ENCODE measurements at places on chromosomes 5 and 9.

- DNase-seq, result peak; percentile 27
These were observed at the start of gene RNF224 for GRCh38 chr9:137227054-137227852. TSS of gene RNF224 (plus strand) at chr9:137227502. CDS start at chr9:137228336, 834 bp downstream.

DNA sequence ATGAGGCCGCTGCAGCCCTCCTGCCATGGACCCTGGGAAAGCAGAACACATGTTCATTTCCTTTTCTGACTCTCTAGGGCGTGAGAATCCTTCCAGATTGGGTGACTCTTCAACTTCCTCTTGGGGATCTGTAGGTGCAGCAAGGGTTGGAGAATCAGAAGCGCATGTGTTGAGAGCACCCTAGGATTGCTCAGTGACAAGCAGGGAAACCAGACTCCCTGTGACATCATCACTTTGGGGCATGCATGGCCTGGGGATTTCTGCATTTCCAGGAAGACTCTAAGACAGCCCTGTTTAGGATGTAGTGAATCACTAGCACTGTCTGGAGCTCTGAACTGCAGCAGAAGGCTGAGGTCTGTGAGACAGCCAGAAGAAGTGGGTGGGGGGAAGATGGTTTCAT is 15.1 kb upstream of the LCP2 start:
- DNase-seq, result peak; percentile 24

DNA sequence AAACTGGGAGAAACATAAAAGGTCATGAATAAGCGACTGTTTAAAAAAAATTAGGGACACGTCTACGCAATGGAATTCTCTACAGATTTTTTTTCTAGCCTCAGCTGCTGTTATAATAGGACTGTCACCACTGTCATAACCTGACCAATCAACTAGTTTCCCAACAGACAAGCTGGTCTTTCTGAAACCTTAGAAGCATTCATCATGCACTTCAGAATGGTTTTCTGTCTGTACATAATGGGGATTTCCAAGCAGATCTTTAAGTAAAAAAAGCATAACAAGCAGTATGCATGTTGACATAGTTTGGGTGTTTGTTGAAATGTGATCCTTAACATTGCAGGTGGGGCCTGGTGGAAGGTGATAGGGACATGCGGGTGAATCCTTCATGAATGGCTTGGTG is 58.3 kb upstream of the SEMA6A start:
- DNase-seq, result no peak

- DNase-seq, result no peak
These were observed 78.5 kb downstream of the LMX1B start for GRCh38 chr9:126692041-126692758.

DNA sequence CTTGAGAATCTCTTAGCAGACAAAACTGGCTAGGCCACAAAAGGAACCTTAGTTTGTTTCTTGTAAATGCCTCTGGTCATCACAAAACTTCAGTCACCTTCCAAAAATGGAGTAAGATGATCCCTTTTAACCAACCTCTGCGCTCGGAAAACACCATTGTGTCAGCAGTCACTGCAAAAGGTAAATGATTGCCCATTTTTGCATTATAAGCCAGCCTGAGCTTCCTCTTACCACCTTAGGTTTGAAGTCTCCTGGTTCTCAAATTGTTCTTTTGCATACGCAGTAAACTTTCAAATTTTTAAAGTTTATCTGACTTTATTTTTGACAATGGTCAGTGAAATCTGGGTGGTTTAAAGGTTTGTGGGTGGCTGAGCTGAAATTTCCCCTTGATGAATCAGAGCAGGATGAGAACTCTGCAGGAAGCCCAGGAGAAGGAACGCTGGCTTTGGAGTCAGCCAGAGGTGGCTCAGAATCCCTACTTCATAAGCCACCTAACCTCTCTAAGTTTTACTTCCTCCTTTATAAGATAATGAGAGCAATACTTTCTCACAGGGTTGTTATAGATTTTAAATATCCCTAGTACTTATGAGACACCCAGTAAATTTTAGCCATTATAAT is 131.4 kb downstream of the MED10 start:
- no peak for DNase-seq

- DNase-seq, result peak; percentile 86
These were observed 1.3 kb upstream of the ITGA2 start for GRCh38 chr5:52987711-52988331.

- DNase-seq, result no peak
These were observed 3.1 kb upstream of the FBXL7 start for GRCh38 chr5:15496886-15497285.

GRCh38 chr5:117455236-117456233 is 880.9 kb upstream of the SEMA6A start:
- no peak for DNase-seq

GRCh38 chr9:127599550-127599891 is 12.6 kb upstream of the STXBP1 start:
- no peak for DNase-seq

- DNase-seq, result no peak
These were observed 268.1 kb downstream of the EFNA5 start for GRCh38 chr5:107402434-107403227.

DNA sequence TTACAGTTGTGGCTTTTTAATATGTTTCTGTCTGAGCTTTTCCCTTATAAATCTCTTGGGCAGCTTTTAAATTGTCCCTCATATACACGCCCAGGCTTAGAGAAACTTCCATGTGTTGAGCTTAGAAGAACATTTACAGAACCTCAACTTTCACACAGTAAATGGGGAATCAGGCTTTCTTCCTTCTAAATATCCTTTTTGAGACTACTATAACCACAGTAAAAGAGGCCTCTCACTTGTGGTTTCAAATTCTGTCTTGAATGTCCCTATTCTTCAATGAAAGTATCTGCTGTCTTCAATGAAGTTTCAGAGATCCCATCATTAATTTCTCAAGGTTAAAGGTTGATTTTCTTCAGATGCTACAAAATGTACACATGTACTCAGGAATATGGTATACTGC is 588.6 kb upstream of the DMAC1 start:
- no peak for DNase-seq

DNA sequence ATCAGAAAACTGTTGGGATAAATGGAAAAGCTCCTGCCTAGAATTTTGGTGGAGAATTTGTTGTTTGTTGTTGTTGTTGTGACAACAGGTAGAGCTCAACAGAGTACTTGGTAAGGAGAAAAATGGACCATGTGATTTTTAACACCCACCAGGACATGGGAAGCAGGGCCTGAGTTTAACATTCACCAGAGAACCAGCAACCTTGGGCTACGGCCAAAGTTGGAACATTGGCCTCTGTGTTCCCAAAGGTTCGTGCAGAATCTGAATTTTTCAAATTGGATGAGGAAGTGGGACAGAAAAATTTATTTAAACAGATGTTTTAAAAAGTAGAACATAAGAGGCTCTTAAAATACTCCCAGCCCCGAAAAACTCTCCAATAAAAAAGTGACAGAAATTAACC is 127.0 kb downstream of the GNA14 start:
- no peak for DNase-seq

DNA sequence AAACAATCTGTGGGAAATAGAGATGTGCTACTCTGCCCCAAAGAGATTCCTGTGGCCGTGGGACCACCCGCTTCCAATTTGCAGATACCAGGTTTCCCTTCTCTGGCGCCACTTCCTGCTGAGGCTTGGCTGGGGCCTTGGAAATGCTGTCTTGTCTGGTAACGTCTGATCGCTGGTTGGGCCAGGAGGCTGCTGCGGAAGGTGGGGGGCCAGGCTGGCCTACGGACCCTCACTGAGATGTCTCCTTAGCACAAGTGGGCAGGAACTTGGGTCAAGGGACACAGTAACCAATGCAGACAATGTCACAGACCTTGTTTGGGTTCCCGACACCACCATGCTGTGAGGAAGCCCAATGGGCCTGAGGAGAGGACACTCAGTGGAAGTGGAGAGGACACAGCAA is 31.7 kb upstream of the IRX4 start:
- DNase-seq, result no peak

- no peak for DNase-seq
These were observed 125.1 kb downstream of the CMYA5 start for GRCh38 chr5:79814699-79815098.

GRCh38 chr9:124024107-124024506 is 12.5 kb downstream of the LHX2 start:
- no peak for DNase-seq

GRCh38 chr9:10387282-10387681 is 225.5 kb downstream of the PTPRD start:
- DNase-seq, result no peak

DNA sequence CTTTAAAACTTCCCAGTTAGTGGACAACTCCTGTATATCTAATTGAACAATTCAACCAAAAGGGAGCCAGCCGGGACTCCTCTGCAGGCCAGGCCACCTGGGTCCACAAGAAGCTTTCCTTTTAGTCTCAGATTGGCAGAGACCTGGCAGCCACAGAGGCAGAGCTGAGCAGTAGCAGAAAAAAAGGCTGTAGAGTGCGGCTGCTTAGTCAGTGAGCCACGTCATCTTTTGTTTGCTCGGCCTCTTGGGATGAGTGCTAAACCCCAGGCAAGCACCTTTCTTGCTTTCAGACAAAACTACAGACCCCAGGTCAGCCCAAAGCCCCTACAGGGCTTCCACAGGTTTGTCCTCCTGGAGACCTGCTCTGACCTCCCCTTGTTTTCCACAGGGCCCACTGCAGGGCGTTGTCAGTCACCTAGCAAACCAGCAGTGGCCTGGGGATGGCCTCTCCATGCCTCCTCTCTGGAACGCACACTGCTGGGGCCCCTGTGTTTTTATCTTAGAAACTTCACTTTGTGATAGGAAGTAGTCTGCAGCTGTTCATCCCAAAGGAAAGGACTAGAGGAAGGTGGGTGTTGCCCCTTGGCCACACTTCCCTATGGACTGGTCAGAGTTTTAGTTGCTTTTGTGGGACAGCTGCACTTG is 49.9 kb downstream of the SHB start:
- DNase-seq, result peak; percentile 90

- no peak for DNase-seq
These were observed 10.1 kb downstream of the MACROH2A1 start for GRCh38 chr5:135388860-135389435.

- DNase-seq, result no peak
These were observed 494 bp downstream of the CDKN2AIPNL start for GRCh38 chr5:134411228-134411545.

GRCh38 chr5:77893225-77893860 is 117.2 kb upstream of the TBCA start:
- peak; percentile 97 for DNase-seq

DNA sequence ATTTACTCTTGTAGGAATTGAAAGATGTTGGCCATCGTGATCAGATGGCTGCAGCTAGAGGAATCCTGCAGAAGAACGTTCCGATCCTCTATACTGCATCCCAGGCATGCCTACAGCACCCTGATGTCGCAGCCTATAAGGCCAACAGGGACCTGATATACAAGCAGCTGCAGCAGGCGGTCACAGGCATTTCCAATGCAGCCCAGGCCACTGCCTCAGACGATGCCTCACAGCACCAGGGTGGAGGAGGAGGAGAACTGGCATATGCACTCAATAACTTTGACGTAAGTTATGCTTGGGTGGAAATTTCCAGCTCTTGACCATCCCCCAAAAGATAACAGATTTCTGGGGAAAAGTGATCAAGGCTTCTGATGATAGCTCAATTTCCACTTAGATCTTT is 50.6 kb downstream of the LRRTM2 start:
- DNase-seq, result no peak

GRCh38 chr5:179186801-179187200 is 126.6 kb downstream of the ZNF354C start:
- DNase-seq, result no peak

GRCh38 chr5:164934039-164934438 is 1428.6 kb downstream of the MAT2B start:
- no peak for DNase-seq

GRCh38 chr9:113186137-113186755 is 34.8 kb downstream of the FKBP15 start:
- no peak for DNase-seq

DNA sequence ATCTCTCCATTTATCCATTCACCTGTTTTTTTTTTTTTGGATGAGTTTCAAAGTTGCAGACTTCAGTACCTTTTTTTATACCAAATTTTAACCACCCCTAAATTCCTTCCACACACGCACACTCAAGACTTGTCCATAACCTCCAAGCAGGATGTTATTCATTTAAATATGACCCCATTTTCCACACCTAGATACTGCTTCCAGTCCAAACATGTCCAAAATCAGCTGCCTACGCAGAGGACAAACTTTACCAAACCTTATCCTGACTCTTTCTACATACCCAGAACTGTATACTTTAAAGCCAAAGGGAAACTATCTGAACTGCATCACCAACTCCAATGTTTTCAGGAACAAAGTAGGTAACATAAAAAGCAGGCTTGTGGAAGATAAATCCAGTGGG is 36.0 kb upstream of the FYB1 start:
- DNase-seq, result no peak

GRCh38 chr9:112384690-112385089 is 4.8 kb downstream of the HSDL2 start:
- no peak for DNase-seq

GRCh38 chr9:72478966-72479365 is 42.4 kb upstream of the TMC1 start:
- DNase-seq, result peak; percentile 57

DNA sequence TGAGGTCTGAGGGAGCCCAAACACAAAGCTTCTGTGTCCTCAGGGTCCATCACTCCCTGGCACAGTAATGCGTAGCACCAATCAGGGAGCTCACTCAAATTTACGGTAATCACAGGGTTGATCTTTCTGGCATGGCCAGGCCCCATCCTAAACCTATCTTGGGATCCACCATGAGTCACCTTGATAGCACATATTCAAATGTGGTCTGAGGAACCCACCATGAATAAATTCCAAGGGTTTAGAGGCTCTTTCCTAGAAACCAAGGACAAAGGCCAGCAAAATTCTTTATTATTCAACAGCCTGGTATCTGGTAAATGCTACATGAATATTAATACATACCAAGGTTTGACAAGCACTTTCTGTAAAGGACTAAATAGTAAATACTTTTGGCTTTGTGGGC is 254.5 kb downstream of the TLR4 start:
- no peak for DNase-seq

DNA sequence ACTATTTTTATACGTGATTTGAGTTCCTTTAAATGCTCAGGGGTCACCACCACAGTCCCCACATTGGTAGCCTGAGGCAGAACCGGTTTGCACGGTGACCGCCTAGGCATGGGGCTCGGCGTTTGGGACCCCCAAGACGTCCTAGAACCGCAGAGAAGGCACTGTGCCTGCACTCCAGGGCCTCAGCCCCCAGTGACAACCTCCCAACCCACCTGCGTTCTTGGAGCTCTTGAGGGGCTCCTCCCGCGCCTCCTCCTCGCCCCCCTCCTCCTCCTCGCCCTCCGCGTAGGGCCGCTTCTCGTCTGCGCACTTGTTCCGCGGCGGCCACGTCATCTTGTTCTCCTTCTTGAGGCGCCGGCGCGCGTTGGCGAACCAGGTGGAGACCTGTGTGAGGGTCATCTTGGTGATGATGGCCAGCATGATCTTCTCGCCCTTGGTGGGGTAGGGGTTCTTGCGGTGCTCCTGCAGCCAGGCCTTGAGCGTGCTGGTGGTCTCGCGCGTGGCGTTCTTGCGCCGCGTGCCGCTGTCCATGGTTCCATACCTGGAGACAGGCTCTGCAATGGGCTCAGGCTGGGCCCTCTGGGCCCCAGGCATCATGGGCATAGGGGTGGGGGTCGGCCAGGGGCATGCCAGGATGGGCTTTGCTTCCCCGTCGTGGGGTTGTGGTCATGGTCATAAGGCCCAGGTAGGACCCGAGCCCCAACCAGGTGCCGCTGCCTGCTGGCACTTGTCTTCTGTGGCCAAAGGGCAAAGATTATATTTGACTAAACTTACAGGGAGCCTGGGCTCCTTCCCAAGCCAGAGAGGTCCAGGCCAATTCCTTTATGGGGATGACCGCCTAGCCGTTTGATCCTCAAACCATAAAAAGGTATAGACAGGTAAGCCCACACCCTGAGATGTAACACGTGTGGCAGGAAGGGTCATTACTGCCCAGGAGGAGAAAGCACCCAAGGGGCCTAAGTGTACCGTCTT is 3.1 kb downstream of the IRX4 start:
- DNase-seq, result no peak

- peak; percentile 86 for DNase-seq
These were observed 13.3 kb downstream of the MPDZ start for GRCh38 chr9:13266167-13266566.
